Testis (tissue), 5 donors: ENCODE measurements at places on chromosomes 1 and 21.

- DNase-seq: no peak
- no peak overlapping the region for H3K27ac ChIP-seq
- H3K27me3 ChIP-seq: no peaks in the 10 kb centered on the region
- peaks cover 11% of the 10 kb centered on the region for H3K4me1 ChIP-seq
- H3K36me3 ChIP-seq: no peaks in the 10 kb centered on the region
- no peak overlapping the region for H3K4me3 ChIP-seq
Measured at GRCh38 chr1:207876131-207876530, 34.8 kb downstream of the CD34 start.

DNA sequence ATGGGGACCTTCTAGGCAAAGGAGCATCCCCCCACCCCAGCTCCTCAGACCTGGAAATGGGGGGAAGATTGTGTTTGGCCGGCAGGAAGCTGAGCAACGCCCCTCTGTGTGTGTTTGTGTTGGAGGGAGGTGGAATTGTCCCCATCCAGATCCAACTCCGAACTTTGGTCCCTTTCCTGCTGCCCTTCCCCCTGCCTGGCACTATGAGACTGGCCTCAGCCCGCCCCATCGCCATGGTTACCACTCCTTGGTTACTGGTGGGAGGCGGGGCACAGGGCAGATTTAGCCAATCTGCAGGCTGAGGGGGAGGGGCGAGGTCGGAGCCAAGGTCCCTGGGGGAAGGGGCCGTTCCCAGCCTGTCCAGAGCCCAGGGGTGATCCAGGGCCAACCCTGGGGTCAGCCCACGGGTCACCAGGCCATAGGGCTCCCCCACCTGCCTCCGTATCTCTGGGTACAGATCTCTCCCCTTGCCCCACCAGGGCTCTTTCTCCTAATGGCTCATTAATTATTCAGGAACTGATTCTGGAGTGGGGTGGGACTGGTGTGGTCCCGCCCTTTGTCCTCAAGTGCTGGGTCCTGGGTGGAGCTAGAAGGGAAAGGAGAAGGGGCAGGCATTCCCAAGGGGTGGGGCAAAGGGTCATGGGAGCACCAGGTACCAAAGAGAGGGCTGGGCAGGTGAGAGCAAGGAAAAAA is 15.2 kb downstream of the PTPRF start:
- no peaks in the 10 kb centered on the region for H3K27me3 ChIP-seq
- H3K36me3 ChIP-seq: no peaks in the 10 kb centered on the region
- no peak overlapping the region for H3K4me3 ChIP-seq
- DNase-seq: peak; percentile 64
- H3K4me1 ChIP-seq: peaks cover 8% of the 10 kb centered on the region
- no peak overlapping the region for H3K27ac ChIP-seq

- H3K4me1 ChIP-seq: peaks cover 33% of the 10 kb centered on the region
- DNase-seq: no peak
- H3K27ac ChIP-seq: peak overlapping the region; percentile 42
- H3K4me3 ChIP-seq: no peak overlapping the region
Measured at GRCh38 chr1:32767641-32768040, 49.5 kb downstream of the YARS1 start.

- H3K4me1 ChIP-seq: no peaks in the 10 kb centered on the region
- H3K36me3 ChIP-seq: no peaks in the 10 kb centered on the region
- H3K27ac ChIP-seq: no peak overlapping the region
- no peaks in the 10 kb centered on the region for H3K27me3 ChIP-seq
Measured at GRCh38 chr1:10903821-10904220, 107.4 kb upstream of the CASZ1 start.

DNA sequence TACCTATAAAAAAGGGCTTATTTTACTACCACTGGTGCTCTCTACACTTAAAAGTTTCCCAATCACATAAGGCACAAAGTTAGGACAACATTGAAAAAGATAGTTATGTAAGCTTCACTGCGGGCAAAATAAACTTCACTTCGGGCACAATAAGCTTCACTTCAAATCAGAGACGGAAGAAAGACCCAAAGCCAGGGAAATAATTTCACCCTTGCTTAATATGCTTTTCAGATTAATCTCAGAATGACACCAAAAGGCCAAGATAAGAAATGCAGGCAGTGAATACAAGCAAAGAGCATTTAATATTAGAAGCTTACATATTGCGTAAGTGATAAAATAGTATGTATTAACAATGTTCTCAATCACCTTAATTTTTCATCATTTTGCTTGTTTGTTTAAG is 444.2 kb downstream of the SETD4 start:
- no peaks in the 10 kb centered on the region for H3K27me3 ChIP-seq
- no peaks in the 10 kb centered on the region for H3K36me3 ChIP-seq
- H3K27ac ChIP-seq: no peak overlapping the region
- DNase-seq: no peak

GRCh38 chr1:67889953-67890567 is 56.8 kb upstream of the GNG12 start:
- H3K4me1 ChIP-seq: no peaks in the 10 kb centered on the region
- no peak overlapping the region for H3K4me3 ChIP-seq
- no peaks in the 10 kb centered on the region for H3K36me3 ChIP-seq
- no peaks in the 10 kb centered on the region for H3K27me3 ChIP-seq
- no peak for DNase-seq
- H3K27ac ChIP-seq: no peak overlapping the region

GRCh38 chr1:70978623-70979022 is 69.0 kb downstream of the PTGER3 start:
- DNase-seq: no peak
- no peaks in the 10 kb centered on the region for H3K36me3 ChIP-seq
- H3K27me3 ChIP-seq: no peaks in the 10 kb centered on the region
- H3K27ac ChIP-seq: no peak overlapping the region
- no peak overlapping the region for H3K4me3 ChIP-seq
- no peaks in the 10 kb centered on the region for H3K4me1 ChIP-seq

DNA sequence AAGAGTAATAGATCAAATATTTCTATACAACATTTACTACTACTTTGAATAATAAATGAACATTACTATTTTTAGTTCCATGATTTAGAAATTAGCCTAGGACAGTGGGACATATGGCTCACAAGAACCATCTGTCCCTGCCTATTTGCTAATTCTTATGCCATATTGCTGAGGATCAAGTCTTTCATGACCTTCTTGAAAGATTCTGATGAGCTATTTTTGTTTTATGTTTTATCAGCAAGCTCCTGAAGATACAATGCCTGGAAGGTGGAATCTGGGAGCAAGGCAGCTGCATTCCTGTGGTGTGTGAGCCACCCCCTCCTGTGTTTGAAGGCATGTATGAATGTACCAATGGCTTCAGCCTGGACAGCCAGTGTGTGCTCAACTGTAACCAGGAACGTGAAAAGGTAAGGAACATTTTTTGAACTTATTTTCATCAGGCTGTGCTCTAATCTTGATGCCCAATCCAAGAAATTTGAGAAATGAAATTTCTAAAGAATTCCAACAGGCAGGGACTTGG is 326.7 kb downstream of the PAPPA2 start:
- no peak for DNase-seq
- H3K36me3 ChIP-seq: no peaks in the 10 kb centered on the region
- H3K4me1 ChIP-seq: no peaks in the 10 kb centered on the region
- no peak overlapping the region for H3K27ac ChIP-seq
